ENCODE measurements at places on chromosomes 4 and X. TPM values are rescaled to one million over a fixed set of nuclear protein-coding genes. Genes with fewer than 3 reads are reported as not detected.

SLC4A4 gene
- polyA plus RNA-seq: 0.13 TPM

ZNF141 gene
- 6.0 TPM for polyA plus RNA-seq

KIF4A gene
- polyA plus RNA-seq: 1.5 TPM

DNA sequence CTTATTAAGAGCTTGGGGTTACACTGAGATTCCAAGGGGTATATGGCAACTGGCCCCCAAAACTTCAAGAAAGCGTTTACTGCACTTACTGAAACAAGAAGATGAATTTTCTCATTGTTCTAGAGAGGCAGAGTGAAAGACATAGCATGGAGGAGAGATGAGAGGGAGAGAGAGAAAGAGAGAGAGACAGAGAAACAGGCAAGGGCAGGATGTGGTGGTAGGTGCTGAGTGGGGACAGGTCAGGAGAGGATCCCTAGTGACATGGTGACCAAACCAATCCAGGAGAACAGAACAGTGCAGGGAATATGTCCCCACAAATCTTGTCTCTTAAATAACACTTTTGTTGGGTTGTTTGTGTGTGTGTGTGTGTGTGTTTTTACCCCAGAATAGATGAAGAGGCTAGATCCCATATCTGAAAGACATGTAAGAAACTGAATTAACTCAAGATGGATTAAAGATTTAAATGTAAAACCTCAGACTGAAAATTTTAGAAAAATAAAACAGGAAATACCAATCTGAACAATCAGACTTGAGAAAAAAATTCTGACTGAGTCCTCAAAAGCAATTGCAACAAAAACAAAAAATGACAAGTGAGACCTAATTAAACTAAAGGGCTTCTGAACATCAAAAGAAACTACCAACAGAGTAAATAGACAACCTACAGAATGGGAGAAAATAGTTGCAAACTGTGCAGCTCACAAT lies 202.2 kb downstream of the QDPR start:
- DNase-seq: no peak
- no peak overlapping the region for H3K27ac ChIP-seq
- no peaks in the 10 kb centered on the region for H3K36me3 ChIP-seq
- no peaks in the 10 kb centered on the region for H3K27me3 ChIP-seq
- no peak overlapping the region for H3K4me3 ChIP-seq

DNA sequence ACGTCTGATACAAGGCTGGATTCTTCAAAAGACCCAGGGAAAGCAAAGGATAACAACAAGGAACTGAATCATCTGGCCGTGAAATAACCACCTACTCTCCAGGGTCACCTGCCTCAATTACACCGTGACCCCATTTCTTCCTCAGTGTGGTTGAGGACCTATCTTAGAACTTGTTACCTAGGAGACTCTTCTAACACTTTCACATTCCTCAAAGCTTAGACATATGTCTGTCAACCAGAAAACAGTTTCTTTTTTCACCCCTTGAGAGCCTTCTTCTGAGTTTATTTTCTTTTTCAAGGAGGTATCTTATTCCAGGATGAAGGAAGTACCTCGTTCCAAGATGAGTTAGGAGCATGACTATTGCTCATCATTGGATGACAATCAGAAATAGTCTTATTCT lies 337.8 kb downstream of the ARHGAP24 start:
- H3K4me1 ChIP-seq: peaks cover under 1% of the 10 kb centered on the region
- no peak for DNase-seq
- no peak overlapping the region for H3K27ac ChIP-seq

DNA sequence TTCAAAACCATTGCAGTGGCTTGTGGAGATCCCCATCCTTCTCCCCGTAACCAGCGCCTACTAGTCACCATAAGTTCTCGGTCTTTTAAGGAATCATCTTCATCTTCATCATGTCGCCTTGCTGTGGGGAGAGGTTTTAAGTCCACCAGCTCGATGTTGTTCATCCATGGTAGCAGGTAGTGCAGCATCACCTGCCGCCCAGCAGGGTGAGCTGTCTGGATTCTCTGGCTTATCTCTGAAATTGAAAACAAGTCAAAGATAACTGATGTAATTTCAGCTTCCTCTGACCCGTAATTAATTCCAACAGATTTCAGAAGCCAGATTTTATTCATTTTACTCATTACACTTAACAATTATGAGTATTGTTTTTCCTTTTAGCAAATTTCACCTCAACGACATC lies 67.4 kb downstream of the ZAR1 start:
- H3K27me3 ChIP-seq: no peaks in the 10 kb centered on the region
- no peak overlapping the region for H3K4me3 ChIP-seq
- H3K4me1 ChIP-seq: no peaks in the 10 kb centered on the region
- no peak for DNase-seq
- peaks cover 100% of the 10 kb centered on the region for H3K36me3 ChIP-seq

DNA sequence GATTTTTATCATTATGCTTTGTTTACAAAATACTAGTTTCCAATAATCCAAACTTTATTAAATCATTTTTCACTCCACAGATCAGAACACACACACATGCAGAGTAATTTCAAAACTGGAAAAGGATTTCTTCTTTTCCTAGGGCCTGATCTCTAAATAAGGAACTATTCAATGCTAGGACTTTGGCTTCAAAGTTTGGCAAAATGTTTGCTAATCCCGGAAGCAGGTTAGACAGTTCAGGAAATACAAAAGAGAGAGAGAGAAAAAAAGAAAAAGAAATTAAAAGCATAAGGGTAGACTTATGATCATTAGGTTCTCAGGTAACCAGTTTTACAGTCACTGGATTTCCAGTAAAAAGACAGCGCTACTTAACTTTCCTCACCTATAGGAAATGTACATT lies 211.0 kb downstream of the DCLK2 start:
- no peaks in the 10 kb centered on the region for H3K27me3 ChIP-seq
- H3K36me3 ChIP-seq: no peaks in the 10 kb centered on the region
- H3K27ac ChIP-seq: no peak overlapping the region
- no peaks in the 10 kb centered on the region for H3K4me1 ChIP-seq
- no peak overlapping the region for H3K4me3 ChIP-seq

DNA sequence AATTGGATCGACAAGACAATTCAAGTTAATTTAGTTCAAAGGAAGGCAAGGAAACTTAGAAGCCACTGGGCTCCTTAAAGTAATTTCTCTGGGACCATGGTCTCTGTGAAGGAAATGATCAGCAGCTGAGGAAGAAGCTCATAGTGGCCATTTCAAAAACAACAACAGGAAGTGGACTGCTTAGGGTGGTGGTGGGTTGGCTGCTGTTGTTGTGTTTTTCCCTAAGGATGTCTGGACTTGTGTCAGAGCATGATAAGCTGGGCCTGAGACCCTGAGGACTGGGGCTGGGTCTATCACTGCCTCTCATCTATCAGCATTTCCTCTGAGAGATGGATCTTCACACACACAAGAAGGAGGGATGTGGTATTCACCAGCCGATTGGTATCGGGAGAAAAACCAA lies 18.3 kb downstream of the KDR start:
- no peak overlapping the region for H3K4me3 ChIP-seq
- H3K27me3 ChIP-seq: no peaks in the 10 kb centered on the region
- no peak overlapping the region for H3K27ac ChIP-seq
- DNase-seq: no peak
- no peaks in the 10 kb centered on the region for H3K4me1 ChIP-seq
- H3K36me3 ChIP-seq: no peaks in the 10 kb centered on the region

GRCh38 chr4:138111462-138112000 lies 130.6 kb downstream of the SLC7A11 start:
- no peaks in the 10 kb centered on the region for H3K27me3 ChIP-seq
- H3K27ac ChIP-seq: no peak overlapping the region
- no peaks in the 10 kb centered on the region for H3K36me3 ChIP-seq
- H3K4me1 ChIP-seq: peaks cover 7% of the 10 kb centered on the region
- no peak overlapping the region for H3K4me3 ChIP-seq

DNA sequence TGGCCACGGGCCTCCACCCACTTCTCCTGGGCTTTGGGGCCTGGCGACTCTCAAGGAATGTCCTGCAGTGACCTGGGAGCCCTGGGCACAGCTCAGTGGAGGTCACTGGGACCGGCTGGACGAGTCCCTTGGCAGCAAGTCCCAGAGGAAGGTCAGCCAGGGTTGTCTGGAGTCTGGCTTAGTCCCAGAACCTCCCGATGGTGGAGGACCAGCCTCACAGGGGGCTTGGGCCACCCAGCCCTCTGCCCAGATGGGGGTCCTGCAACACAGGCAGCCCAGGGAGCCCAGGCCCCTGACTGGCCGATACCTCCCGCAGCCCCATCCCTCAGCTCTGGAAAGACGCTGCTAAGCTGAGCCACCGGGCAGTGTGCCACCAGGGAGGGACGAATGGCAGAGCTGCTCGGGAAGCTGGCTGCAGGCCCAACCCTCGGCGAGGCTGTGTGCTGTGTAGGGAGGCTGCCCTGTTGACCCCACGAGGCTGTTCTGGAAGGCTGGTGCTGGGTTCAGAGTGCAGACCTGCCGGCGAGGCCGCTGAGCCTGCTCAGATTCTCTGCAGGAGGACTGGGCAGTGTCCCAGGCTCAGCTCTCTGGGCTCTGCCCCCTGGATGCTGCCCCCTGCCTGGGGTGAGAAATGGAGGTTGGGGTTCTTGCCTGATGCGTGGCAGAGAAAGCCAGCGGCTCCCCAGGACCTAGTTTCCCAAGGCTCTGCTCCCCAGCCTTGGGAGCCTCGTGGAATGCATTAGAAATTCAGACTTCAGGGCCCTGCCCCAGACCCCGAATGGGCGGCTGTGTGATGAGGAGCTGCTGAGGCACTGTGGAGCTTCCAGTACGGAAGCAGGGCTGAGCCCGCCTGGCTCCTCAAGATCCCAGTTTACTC lies 61.7 kb downstream of the ADRA2C start:
- peak; percentile 83 for DNase-seq
- no peak overlapping the region for H3K4me3 ChIP-seq
- H3K36me3 ChIP-seq: no peaks in the 10 kb centered on the region
- H3K27me3 ChIP-seq: no peaks in the 10 kb centered on the region
- peaks cover 18% of the 10 kb centered on the region for H3K4me1 ChIP-seq
- peak overlapping the region; percentile 22 for H3K27ac ChIP-seq

GRCh38 chr4:53635697-53636483 lies 44.6 kb upstream of the LNX1 start:
- H3K4me1 ChIP-seq: no peaks in the 10 kb centered on the region
- H3K27me3 ChIP-seq: no peaks in the 10 kb centered on the region
- H3K36me3 ChIP-seq: no peaks in the 10 kb centered on the region
- no peak overlapping the region for H3K4me3 ChIP-seq
- DNase-seq: no peak

- H3K4me1 ChIP-seq: no peaks in the 10 kb centered on the region
- no peak for DNase-seq
- H3K27ac ChIP-seq: no peak overlapping the region
- no peaks in the 10 kb centered on the region for H3K27me3 ChIP-seq
- H3K4me3 ChIP-seq: no peak overlapping the region
Observed at GRCh38 chrX:26851981-26852380, 611.2 kb downstream of the PPP4R3C start.

DNA sequence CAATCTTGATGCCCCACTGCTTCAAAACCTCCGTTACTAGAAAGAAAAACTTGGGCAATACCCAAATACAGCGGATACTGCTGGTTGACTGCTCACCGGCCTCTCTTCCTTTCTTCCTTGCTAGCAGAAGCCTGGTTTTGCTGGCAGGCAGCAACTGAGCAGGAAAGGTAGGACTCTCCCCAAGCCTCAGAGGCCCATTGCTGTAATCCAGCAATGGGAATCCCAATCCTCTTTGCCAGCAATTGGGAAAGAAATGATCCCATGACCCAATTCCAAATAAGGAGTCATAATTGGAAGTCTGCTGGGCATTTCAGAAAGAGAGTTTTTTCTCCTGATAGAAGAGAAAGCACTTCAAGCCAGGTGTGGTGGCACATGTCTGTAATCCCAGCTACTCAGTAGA lies 394.5 kb downstream of the BCOR start:
- no peaks in the 10 kb centered on the region for H3K4me1 ChIP-seq
- no peak for DNase-seq
- no peaks in the 10 kb centered on the region for H3K36me3 ChIP-seq
- H3K27me3 ChIP-seq: no peaks in the 10 kb centered on the region

GRCh38 chrX:119686087-119686691 lies 6.8 kb downstream of the SEPTIN6 start:
- no peaks in the 10 kb centered on the region for H3K27me3 ChIP-seq
- H3K4me3 ChIP-seq: no peak overlapping the region
- DNase-seq: peak; percentile 79
- peak overlapping the region; percentile 98 for H3K27ac ChIP-seq
- peaks cover 94% of the 10 kb centered on the region for H3K4me1 ChIP-seq

GRCh38 chrX:40501164-40501855 lies 79.5 kb upstream of the ATP6AP2 start:
- no peak overlapping the region for H3K4me3 ChIP-seq
- no peaks in the 10 kb centered on the region for H3K4me1 ChIP-seq
- DNase-seq: no peak
- no peak overlapping the region for H3K27ac ChIP-seq

GRCh38 chr4:14783011-14783877 lies 219.0 kb upstream of the CPEB2 start:
- H3K4me3 ChIP-seq: no peak overlapping the region
- H3K27ac ChIP-seq: no peak overlapping the region
- H3K36me3 ChIP-seq: no peaks in the 10 kb centered on the region
- no peak for DNase-seq
- no peaks in the 10 kb centered on the region for H3K4me1 ChIP-seq
- H3K27me3 ChIP-seq: no peaks in the 10 kb centered on the region

- no peaks in the 10 kb centered on the region for H3K36me3 ChIP-seq
- DNase-seq: no peak
- no peak overlapping the region for H3K4me3 ChIP-seq
- no peaks in the 10 kb centered on the region for H3K27me3 ChIP-seq
Observed at GRCh38 chr4:73725510-73725909, 14.9 kb upstream of the CXCL8 start.

GRCh38 chr4:1323635-1324442 lies 23.2 kb upstream of the UVSSA start:
- H3K36me3 ChIP-seq: peaks cover 48% of the 10 kb centered on the region
- no peaks in the 10 kb centered on the region for H3K27me3 ChIP-seq
- peaks cover 6% of the 10 kb centered on the region for H3K4me1 ChIP-seq
- no peak overlapping the region for H3K27ac ChIP-seq

Data from spleen (tissue), 13 donors.